CD14-positive monocyte (primary cell): ENCODE measurements at places on chromosomes 5 and 9. TPM values are rescaled to one million over a fixed set of nuclear protein-coding genes. Genes with fewer than 3 reads are reported as not detected.
A peak's percentile ranks its signal among the peaks of the same experiment; 100 is the strongest.

GRCh38 chr5:26470439-26470838 lies 567.9 kb downstream of the CDH9 start:
- no peak overlapping the region for H3K27ac ChIP-seq
- no peak for DNase-seq
- H3K27me3 ChIP-seq: no peaks in the 10 kb centered on the region

DNA sequence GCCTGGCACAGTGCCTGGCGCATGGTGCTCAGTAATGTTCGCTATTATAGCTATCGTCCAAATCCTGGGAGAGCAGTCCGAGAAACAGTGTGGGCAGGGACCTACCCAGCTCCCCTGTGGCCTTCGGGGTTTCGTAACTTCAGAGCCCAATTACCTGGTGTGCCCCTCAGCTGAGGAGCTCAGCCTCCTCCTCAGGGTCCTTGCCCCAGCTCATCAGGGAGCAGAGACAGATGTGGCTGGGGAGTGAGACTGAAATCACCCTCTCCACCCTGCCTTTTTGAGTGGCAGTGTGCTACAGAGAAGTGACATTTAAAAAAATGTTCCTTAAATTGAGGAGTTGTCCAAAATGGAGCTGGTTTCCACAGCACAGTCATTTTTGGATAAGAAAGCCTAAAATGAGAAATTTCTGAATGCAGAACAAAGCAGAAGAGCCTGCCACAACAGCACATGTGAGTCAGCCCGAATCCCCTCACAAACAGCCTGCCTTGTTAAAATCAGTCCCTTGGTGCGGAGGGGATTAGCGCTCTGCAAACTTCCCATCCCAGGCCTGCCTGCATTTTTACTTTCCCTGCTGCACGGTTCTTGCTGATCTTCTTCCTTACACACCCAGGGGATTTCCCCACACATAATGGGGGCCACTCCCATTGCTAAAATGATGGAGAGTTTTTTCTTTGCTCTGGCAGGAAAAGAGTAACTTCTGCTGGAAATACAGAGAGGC lies 78.1 kb upstream of the PITX1 start:
- DNase-seq: no peak
- H3K36me3 ChIP-seq: no peaks in the 10 kb centered on the region
- H3K4me1 ChIP-seq: peaks cover 15% of the 10 kb centered on the region
- H3K27ac ChIP-seq: no peak overlapping the region
- H3K4me3 ChIP-seq: no peak overlapping the region

MTRR gene
- polyA plus RNA-seq: 18.0 TPM

GRCh38 chr9:78399153-78399552 lies 102.2 kb downstream of the PSAT1 start:
- no peak for DNase-seq
- H3K27ac ChIP-seq: no peak overlapping the region
- no peaks in the 10 kb centered on the region for H3K4me1 ChIP-seq

SARDH gene
- not detected in 2 replicates for polyA plus RNA-seq

AIF1L gene
- not detected in 2 replicates for polyA plus RNA-seq

CSNK1G3 gene
- polyA plus RNA-seq: 22.3 TPM

RNF145 gene
- polyA plus RNA-seq: 10.4 and 23.6 TPM in 2 replicates

- H3K27ac ChIP-seq: no peak overlapping the region
- H3K4me1 ChIP-seq: peaks cover 20% of the 10 kb centered on the region
- H3K4me3 ChIP-seq: no peak overlapping the region
- H3K36me3 ChIP-seq: peaks cover 30% of the 10 kb centered on the region
- H3K27me3 ChIP-seq: no peaks in the 10 kb centered on the region
These were observed 205.2 kb downstream of the NR3C1 start for GRCh38 chr5:143198332-143198731.

CKS2 gene
- polyA plus RNA-seq: 95.8 and 142 TPM in 2 replicates

DNA sequence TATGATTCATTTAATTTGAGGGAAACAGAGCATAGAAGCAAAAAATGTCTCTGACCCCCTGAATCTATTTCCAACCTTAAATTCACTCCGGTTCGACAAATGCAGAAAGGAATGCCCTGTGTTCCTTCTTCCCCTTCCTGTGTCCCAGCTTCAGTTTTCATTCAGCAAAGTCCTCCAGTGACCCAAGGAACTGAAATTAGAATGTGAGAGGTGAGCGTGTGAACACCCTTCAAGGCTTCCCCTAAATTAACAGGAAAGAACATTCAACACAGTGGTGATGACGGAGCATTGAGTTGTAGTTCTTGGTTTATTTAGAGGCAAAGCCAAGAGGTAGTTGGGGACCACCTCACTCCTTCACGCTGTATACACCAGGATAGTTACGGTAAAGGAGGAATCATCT lies 97.6 kb upstream of the CTSL start:
- DNase-seq: peak; percentile 27
- peaks cover 10% of the 10 kb centered on the region for H3K4me1 ChIP-seq
- H3K36me3 ChIP-seq: no peaks in the 10 kb centered on the region
- H3K27me3 ChIP-seq: no peaks in the 10 kb centered on the region
- H3K27ac ChIP-seq: peak overlapping the region; percentile 46

DNA sequence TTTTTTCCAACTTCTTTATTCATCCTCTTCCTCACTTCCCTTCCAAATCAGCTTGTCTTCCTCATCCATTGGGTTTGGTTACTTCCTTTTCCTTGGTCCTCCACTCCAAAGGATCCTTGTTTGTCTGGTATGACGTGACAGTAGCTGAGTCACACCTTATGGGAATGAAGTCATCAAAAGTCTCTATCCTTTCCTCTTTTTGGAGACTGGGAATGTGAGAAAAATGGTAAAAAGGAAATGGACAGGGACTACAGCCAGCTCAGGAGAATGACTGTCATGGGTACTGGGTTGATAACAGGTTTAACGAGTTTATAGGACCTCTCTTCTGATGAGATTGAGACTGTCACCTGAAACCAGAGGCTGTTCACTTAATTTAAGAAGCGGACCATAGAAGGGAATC lies 76.2 kb upstream of the MYO10 start:
- H3K4me3 ChIP-seq: no peak overlapping the region
- H3K27ac ChIP-seq: no peak overlapping the region
- H3K36me3 ChIP-seq: no peaks in the 10 kb centered on the region
- H3K27me3 ChIP-seq: no peaks in the 10 kb centered on the region
- peak; percentile 64 for DNase-seq

DNA sequence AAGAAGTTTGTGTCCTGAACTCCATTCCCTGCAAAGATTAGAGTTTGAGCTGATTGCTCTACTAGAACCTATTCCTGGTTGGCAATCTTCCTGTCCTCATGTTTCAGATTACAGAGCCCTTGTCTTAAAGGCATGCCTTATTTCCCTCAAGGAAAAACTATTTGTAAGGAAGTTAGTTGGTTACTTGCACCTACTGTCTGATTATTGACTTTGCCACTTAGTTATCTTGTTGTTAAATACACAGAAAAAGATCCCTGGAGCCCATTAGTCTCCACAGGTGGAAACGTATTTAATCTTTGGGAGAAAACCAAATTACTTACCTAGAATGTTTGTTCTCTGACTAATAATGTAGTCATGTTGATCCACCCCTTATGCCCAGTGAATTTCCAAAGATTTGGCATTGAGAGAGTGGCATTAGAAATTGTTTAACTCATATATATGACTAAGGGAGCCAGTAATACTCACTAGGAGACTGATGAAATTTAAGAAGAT lies 132.3 kb upstream of the ELL2 start:
- H3K4me3 ChIP-seq: no peak overlapping the region
- no peak overlapping the region for H3K27ac ChIP-seq
- no peaks in the 10 kb centered on the region for H3K36me3 ChIP-seq
- no peaks in the 10 kb centered on the region for H3K27me3 ChIP-seq
- no peak for DNase-seq

GRCh38 chr5:23157169-23157568 lies 304.0 kb upstream of the CDH12 start:
- H3K27me3 ChIP-seq: no peaks in the 10 kb centered on the region
- H3K27ac ChIP-seq: no peak overlapping the region
- no peak for DNase-seq
- no peaks in the 10 kb centered on the region for H3K4me1 ChIP-seq
- H3K36me3 ChIP-seq: no peaks in the 10 kb centered on the region

GRCh38 chr5:145104106-145104505 lies 731.0 kb downstream of the PRELID2 start:
- no peak overlapping the region for H3K4me3 ChIP-seq
- no peak overlapping the region for H3K27ac ChIP-seq
- H3K36me3 ChIP-seq: no peaks in the 10 kb centered on the region
- no peaks in the 10 kb centered on the region for H3K4me1 ChIP-seq

C5orf46 gene
- not detected for polyA plus RNA-seq

DNA sequence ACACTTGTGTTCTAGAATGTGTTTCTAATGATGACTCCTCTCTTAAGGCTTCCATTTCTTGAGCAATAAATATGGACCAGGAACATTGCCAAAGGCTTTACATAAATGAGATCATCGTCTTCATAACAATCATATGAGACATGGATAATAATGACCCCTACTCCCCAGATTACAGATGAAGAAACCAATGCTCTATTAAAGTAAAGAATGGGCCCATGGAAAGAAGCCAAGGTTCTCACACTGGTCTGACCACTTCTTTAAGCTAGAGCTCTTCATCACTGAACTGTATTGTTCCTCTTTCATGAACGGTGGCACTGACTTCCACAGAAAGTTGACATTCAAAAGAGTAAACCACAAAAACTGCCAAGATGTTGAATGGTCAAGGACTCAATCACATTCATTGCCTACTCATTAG lies 65.3 kb downstream of the MARCHF3 start:
- no peaks in the 10 kb centered on the region for H3K4me1 ChIP-seq
- H3K27me3 ChIP-seq: no peaks in the 10 kb centered on the region
- H3K36me3 ChIP-seq: no peaks in the 10 kb centered on the region
- H3K4me3 ChIP-seq: no peak overlapping the region
- no peak for DNase-seq

DNA sequence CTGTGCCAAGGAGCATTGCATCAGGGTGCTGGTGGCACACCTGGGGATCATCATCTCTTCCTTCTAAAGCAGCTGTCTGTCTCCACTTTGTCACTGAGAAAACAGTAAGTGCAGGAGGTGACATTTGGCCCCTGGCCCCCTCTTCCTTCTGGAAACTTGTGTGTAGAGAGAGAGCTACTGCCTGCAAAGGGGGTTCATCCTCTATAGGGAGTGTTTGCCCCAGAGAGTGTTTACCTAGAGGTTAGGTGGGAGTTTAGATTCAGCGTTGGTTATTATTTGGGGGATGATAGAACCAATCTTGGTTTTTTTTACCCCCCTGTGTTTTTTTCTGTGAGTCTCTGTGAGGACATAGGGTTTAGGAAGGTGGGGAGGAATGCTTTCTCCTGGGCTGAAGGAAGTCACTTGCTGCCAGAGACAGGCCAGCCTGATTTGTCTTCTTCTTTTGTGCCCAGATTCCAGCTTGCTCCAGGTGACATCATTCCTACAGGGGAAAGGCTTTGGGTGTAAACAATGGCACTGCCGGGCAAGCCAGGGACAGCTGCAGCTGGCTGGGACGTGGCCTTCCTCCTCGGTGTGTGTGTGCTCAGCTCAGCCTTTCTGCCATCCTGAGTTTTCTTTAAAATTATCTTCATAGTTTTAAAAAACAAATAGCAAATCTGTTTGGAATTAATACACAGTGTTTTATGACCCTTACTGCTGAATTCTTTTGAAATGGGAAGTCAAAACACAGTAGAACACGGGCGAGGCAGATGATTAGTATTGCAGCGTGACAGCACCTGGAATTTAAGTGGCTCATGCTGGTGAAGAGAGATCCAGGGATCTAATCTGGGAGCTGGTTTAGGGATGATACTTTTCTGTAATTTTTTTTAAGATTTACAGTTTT lies 24.5 kb downstream of the PRRC2B start:
- H3K27ac ChIP-seq: no peak overlapping the region
- H3K4me3 ChIP-seq: no peak overlapping the region
- no peaks in the 10 kb centered on the region for H3K27me3 ChIP-seq
- peaks cover 5% of the 10 kb centered on the region for H3K36me3 ChIP-seq
- DNase-seq: no peak

QSOX2 gene
- 5.0 and 8.4 TPM in 2 replicates for polyA plus RNA-seq

GRCh38 chr9:32709871-32710270 lies 73.5 kb upstream of the TMEM215 start:
- no peaks in the 10 kb centered on the region for H3K36me3 ChIP-seq
- no peak overlapping the region for H3K27ac ChIP-seq
- no peak for DNase-seq

GRCh38 chr9:135077497-135078200 lies 9.8 kb upstream of the OLFM1 start:
- H3K4me1 ChIP-seq: no peaks in the 10 kb centered on the region
- no peak overlapping the region for H3K27ac ChIP-seq
- no peak for DNase-seq
- H3K27me3 ChIP-seq: peaks cover 40% of the 10 kb centered on the region
- H3K36me3 ChIP-seq: no peaks in the 10 kb centered on the region

GRCh38 chr5:136308212-136308795 lies 57.0 kb downstream of the TRPC7 start:
- H3K4me3 ChIP-seq: no peak overlapping the region
- DNase-seq: no peak
- H3K27me3 ChIP-seq: no peaks in the 10 kb centered on the region
- no peaks in the 10 kb centered on the region for H3K36me3 ChIP-seq
- no peaks in the 10 kb centered on the region for H3K4me1 ChIP-seq

GRCh38 chr5:94691291-94691690 lies 72.8 kb downstream of the SLF1 start:
- H3K4me3 ChIP-seq: no peak overlapping the region
- H3K27me3 ChIP-seq: no peaks in the 10 kb centered on the region
- H3K27ac ChIP-seq: no peak overlapping the region
- H3K36me3 ChIP-seq: peaks cover 56% of the 10 kb centered on the region
- no peak for DNase-seq

TEX48 gene
- polyA plus RNA-seq: not detected

ZDHHC11B gene
- polyA plus RNA-seq: not detected

DNA sequence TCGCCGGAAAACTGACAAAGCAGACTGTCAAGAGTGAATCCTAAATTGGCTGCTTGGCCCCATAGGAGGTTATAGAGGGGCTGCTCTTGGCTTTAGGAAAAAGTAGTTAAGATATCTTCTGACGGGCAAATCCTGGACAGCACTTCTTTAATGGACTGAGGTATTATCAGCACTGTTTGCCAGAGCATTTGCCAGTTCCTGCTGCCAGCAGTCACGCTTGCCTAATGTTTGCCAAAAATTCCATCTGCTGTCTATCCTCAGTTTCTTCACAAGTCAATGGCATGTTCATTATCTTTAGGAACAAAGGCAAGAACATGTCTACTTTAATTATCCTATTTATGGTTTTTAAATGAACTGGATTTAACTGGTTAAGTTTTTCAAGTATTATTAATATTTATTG lies 25.8 kb upstream of the SREK1 start:
- H3K4me1 ChIP-seq: no peaks in the 10 kb centered on the region
- H3K27ac ChIP-seq: no peak overlapping the region
- DNase-seq: no peak

TTF1 gene
- 2.2 TPM for polyA plus RNA-seq

- no peak overlapping the region for H3K27ac ChIP-seq
- no peaks in the 10 kb centered on the region for H3K36me3 ChIP-seq
- no peaks in the 10 kb centered on the region for H3K4me1 ChIP-seq
- DNase-seq: no peak
These were observed 462.3 kb downstream of the GABRG2 start for GRCh38 chr5:162529886-162530285.

- DNase-seq: no peak
- no peaks in the 10 kb centered on the region for H3K4me1 ChIP-seq
- H3K27ac ChIP-seq: no peak overlapping the region
- H3K27me3 ChIP-seq: no peaks in the 10 kb centered on the region
- H3K36me3 ChIP-seq: no peaks in the 10 kb centered on the region
These were observed 382.9 kb downstream of the TMEM161B start for GRCh38 chr5:87885758-87886157.

- H3K27ac ChIP-seq: no peak overlapping the region
- H3K4me3 ChIP-seq: no peak overlapping the region
- no peaks in the 10 kb centered on the region for H3K27me3 ChIP-seq
These were observed 3.7 kb downstream of the LCN9 start for GRCh38 chr9:135666534-135667462.

HMCN2 gene
- polyA plus RNA-seq: not detected

GRCh38 chr5:68562308-68562707 lies 346.8 kb downstream of the PIK3R1 start:
- no peak overlapping the region for H3K4me3 ChIP-seq
- H3K27me3 ChIP-seq: no peaks in the 10 kb centered on the region
- DNase-seq: no peak
- no peak overlapping the region for H3K27ac ChIP-seq
- no peaks in the 10 kb centered on the region for H3K36me3 ChIP-seq

TTLL11 gene
- polyA plus RNA-seq: 3.1 TPM
